Left renal cortex interstitium (tissue), 4 donors: ENCODE measurements at places on chromosomes 5 and 9.

GRCh38 chr5:76499507-76500161 lies 96.5 kb downstream of the IQGAP2 start:
- DNase-seq: no peak

DNA sequence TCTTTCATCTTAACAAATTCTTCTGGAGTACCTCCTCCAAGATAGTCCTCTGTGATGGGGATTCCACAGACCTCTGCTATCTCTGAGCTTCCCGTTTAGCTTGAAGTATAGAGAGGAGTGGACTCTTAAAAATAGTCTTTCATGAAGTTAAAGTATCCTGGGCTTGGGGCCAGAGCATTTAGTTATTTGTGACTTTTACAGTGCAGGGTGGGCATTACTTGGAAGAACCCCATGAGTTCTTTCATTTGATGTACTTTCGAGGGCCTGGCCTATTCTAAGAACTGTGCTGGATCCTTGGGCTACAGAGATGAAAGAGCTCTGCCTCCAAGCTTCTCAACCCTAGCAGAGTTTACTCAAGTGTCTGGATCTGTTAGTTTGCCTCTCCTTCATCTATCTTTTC lies 131.5 kb downstream of the ZSWIM6 start:
- DNase-seq: no peak

- DNase-seq: no peak
Measured at GRCh38 chr5:132661231-132662003, 3.4 kb downstream of the IL13 start.

DNA sequence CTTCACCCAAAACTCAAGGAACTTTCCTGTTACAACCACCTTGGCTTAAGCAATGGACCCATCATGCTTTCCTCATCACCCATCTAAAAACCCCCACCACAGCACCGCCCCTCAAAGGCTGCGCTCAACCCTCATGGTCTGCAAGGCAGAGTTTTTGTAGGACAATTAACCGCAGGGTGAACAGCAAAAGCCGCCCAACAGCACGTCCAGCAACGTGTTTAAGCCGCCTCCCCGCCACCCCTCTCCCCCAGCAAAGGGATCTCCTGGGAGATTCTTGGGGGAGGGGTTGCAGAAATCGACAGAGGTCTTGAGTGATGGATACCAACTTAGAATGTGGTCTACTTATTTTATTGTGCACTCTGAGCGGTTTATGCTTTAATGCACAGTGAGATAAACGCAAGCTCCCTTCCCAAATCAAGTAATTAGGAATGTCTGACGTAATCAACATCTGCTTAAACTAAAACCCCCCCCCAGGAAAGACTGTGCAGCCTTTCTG lies 1.9 kb downstream of the ROR2 start:
- DNase-seq: no peak

GRCh38 chr5:34500236-34500847 lies 155.8 kb upstream of the RAI14 start:
- no peak for DNase-seq

DNA sequence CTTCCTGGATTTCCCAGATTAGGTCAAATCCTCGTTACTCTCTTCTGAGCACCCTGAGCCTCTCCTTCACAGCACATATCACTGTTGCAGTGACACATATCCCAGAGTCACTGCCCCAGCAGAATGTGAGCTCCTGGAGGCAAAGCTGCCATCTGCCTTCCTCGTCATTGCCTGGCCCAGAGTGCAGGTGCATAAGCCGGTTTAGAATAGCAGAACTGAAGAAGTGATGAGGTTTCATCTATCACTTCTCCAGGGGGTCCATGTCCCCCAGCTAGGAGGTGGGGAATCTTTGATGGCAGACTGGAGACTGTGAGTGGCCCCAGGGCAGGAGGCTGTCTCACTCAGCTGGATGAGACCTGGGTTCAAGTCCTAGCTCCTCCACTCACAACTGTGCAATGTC lies 25.8 kb downstream of the NIPAL4 start:
- DNase-seq: no peak

- no peak for DNase-seq
Measured at GRCh38 chr5:96896806-96897205, 20.5 kb downstream of the ERAP2 start.

DNA sequence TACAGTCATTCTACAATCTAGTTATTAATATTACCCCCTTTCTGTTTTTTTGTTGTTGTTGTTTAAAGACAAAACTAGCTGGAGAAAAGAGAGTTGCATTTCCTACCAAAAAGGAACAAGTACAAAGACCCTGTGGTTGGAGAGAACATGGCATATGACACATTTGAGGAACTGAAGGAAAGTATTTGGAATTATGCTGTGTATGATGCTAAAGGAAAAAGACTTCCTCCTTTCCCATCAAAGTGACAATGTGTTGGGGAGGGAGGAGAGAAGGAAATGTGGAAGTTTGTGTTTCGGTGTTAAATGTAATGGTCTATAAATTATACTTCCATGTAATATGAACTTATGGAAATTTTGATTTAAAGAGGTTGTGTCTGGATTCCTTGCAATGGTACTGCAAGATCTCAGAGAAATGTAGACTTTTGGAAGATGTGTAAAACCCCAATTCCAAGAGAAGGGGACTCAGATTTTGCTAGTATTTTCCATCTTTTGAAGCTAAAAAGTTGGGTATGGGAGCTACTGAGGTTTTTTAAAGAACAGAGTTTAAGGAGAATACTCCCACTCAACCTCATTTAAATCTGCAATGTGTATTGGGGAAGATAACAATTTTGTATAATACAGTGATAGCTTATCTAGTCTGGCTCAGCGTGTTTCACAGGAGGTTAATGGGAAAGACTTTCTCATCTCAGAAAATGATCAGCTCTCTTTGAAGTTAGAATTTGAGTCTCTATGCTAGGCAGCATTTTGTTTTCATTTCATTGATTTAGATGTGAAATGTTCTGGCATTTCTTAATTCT lies 15.4 kb upstream of the TNFSF8 start:
- DNase-seq: no peak

DNA sequence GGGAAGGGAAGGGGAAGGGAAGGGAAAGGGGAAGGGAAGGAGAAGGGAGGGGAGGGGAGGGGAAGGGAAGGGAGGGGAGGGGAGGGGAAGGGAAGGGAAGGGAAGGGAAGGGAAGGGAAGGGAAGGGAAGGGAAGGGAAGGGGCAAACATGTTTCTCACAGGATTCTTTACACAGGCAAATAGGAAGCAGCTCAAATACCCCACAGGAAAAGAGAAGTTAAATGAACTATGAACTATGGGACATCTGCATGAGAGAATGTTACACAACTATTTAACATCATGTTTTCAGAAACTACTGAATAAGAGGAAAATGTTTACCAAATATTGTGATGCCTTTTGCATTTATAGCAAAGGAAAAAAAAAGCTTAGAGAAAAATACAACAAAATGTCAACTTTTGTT lies 125.4 kb upstream of the SLC30A5 start:
- no peak for DNase-seq

GRCh38 chr9:126957687-126958053 lies 43.1 kb downstream of the RALGPS1 start:
- no peak for DNase-seq

DNA sequence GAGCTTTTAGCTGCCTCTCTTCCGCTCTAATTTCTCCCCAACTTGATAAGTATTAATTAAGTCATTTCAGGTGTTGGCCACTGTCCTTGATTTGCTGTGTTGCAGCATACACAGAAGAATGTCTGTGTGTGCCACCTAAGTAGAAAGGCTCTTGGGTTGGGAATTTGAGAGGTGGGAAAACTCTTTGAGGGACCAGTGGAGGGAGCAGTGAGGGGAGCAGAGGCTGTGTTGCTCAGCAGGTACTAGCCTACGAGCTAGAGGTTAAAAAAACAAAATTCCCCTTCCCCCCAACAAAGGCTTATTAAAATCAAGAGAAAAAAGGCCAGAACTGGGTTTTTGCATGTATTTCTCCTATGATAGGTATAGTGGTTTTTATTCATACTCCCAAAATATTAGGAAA lies 20.9 kb downstream of the RPS23 start:
- no peak for DNase-seq

GRCh38 chr9:91809581-91810285 lies 140.3 kb downstream of the ROR2 start:
- no peak for DNase-seq

DNA sequence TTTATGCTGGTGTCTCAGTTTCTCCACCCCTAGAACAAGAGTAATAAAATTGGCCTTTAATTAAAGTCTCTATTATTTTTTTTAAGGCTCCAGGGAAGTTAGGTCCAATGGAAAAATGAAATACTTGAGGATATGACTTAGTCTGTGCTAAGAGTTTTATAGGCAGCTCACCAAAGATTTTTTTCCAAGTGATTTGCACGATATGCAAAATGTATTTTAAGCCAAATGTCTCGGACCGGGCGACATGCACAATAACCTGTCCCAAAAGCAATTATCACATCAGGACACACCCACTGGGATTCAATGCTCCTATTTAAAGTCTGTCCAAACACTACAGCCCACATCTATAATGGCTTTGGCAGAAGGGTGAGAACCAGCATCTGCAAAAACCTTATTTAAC lies 136.1 kb upstream of the ANKH start:
- no peak for DNase-seq

DNA sequence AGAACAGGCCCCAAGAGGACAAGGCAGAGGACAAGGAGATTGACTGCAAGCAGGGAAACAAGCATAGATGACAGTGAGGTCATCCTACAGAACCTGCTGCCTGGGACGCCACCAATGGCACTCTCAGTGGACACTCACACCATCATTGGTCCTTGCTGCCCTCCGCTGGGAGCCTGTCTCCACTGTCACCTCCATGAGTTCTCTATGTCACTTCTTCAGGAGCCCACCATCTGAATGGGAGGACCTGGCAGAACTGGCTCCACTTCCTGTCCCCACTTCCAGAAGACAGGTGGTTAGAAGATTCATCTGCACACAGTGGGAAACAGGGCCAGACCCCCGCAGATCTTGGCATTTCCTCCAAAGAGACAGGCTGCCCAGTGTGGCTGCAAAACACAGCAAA lies 188.9 kb downstream of the HSD17B3 start:
- no peak for DNase-seq

- no peak for DNase-seq
Measured at GRCh38 chr5:149433524-149434131, 54.5 kb upstream of the IL17B start.

GRCh38 chr5:32276173-32276853 lies 36.4 kb downstream of the MTMR12 start:
- DNase-seq: no peak

- DNase-seq: no peak
Measured at GRCh38 chr5:176389135-176390123, 878 bp downstream of the HIGD2A start.

DNA sequence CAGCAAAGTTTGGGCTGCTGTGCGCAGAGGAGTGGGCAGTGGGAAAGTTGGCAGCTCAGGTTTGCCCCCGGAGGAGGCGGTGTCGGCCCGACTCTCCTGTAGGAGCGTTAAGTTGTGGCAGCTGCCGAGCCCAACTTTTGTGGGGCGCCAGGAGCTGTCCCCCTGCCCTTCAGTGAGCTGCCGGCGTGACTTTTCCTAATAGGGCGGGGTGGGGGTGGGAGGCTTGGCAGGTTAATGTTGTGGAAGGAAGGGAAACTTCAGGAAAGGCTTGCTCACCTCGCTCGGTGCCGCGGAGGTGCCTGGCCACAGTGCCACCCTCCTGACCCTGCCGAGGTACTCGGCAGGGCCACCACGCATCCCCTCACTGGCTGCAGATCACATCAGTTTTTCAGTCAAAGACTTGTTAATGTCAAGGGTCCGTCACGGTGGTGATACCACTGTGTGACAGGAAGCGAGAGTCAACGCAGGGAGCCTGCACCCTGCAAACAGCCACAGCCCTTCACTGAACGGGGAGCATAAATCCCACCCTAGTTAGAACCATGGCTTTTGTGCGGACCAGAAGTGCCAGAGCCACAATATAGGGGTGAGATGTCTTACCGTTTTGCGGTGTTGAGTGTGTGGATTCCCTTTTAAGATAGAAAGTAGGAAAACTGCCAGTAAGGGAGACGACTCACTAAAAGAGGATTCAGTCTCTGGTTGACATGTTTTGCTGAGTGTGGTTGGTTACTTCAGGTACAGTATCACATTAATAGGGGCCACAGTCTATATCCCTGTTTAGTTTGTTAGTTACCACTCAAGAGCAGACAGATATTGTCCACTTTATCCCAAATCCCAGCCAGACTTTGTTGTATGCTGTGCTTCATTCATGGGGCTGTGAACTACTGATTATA lies 796 bp downstream of the LNPEP start:
- DNase-seq: peak; percentile 27

- no peak for DNase-seq
Measured at GRCh38 chr9:134855231-134855899, 25.2 kb upstream of the FCN2 start.

GRCh38 chr5:133523013-133523658 lies 89.2 kb downstream of the FSTL4 start:
- no peak for DNase-seq

- DNase-seq: no peak
Measured at GRCh38 chr5:124419531-124419930, 326.9 kb downstream of the ZNF608 start.

- no peak for DNase-seq
Measured at GRCh38 chr9:121902461-121903135, 190.5 kb downstream of the TTLL11 start.

DNA sequence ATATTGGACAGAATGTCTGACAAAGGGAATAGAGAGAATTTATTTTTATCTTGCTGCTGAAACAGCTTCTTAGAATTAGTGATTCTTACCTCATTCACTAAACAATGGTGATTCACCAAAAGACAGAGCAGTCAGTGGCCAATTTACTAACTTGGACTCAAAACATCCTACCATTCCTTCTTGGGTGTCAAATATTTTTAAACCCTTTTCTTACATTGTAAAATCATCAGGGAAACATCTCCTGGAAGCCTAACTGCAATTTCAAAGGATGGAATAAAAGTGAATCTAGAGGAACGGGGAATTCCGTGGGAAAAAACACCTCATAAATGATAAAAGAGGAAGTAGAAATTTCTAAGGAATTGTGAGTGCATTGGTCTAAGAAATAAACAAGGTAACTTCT lies 97.7 kb downstream of the LHFPL2 start:
- DNase-seq: no peak

- DNase-seq: peak; percentile 12
Measured at GRCh38 chr5:147169399-147169798, 65.4 kb upstream of the STK32A start.

DNA sequence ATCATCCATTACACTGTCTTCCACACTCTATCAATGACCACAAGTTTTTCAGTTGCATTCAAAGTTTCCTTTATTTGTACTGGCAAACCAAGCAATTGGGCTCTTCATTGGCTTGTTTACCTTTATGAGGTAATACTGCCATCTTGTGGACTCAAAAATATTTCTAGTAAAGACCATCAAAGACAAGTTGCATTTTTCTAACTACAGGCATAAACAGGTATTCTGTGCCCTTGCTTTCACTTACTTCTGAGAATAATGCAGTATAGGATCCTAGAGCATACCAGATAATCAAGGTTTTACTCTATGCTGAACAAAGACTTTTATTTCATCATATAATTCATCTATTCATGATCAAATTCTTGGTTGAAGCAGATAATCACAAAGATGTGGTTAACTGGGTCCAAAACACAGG lies 173.7 kb upstream of the POU5F2 start:
- DNase-seq: no peak
